CD4-positive, alpha-beta T cell treated with Interferon gamma for 1 hour (primary cell): ENCODE measurements at places on chromosomes 4 and X.

GRCh38 chr4:159778298-159778697 lies 675.4 kb downstream of the RAPGEF2 start:
- DNase-seq: no peak

GRCh38 chr4:111979921-111980320 lies 165.3 kb upstream of the FAM241A start:
- DNase-seq: no peak

DNA sequence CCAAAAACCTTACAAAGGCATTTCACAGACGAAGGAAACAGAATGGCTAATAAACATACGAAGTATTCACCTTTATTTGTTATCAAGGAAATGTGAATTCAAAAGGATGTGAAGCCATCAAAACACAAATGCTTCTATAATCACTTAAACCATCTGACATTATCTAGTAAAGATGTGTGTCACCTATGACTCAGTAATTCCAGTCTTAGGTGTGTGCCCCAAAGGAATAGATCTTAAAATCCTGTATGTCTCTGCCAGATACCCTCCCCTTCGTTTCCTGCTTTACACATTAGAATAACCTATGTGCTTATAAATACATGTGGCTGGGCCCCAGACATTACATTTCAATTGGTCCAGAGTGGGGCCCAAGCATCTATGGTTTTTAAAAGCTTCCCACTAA lies 41.8 kb upstream of the CEP135 start:
- DNase-seq: no peak

DNA sequence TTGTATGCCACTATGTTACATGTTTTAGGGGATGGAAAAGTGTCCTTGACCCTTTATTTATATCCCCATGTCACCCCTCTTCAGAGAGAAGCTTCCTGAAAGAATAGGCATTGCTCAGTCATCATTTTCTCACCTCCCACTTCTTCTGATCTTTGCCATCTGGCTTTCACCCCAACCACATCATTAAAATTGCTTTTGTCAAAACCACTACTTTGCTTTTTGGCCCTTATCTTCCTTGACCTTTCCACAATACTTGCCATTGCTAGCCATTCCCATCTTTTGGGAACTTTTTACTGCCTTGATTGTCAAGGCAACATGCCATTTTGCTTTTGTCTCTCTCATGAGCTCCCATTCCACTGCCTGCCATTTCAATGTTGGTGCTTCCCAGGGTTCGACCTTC lies 14.9 kb upstream of the FAM9B start:
- no peak for DNase-seq

GRCh38 chr4:985123-985830 lies 1.6 kb upstream of the IDUA start:
- peak; percentile 67 for DNase-seq

DNA sequence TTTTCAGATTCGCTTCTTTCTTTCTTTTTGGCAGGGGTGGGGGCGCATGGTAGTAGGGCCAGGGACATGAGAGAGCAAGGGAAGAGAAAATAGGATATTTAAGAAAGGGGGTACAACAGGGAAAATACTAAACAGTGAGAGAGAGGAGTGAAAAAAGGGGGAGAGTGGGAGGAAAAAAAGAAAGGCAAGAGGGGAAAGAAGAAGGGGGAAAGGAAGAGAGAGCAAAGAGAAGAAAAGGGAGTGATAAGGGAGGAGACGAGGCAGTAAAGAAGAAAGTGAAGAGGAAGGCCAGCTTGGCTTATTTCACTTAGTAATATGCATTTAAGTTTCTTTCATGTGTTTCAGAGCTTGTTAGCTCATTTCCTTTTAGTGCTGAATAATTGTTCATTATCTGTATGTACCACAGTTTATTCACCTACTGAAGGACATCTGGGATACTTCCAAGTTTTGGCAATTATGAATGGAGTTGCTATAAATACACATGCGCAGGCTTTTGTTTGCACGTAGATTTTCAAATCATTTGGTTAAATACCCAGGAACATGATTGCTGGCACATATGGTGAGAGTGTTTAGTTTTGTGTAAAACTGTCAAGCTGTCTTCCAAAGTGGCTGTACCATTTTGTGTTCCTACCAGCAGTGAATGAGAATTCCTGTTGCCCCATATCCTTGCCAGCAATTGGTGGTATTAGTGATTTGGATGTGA lies 37.3 kb downstream of the CASP6 start:
- DNase-seq: no peak

DNA sequence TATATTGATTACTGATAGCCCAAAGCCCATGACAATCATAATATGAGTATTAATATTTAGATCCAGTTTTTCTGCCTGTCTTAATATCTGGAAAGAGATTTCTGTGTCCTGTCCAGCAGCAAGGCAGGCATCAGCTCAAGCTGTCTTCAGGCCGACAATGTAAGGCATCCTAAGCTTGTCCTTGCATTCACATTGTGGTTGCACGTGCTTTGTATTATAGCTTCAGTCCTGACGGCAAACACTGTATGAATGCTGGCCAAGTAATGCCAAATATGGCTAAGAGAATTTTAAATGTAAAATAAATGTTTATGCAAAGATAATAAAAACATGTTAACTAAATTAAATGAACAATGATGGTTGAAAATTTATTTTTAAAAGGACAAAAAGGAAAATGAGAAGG lies 255.7 kb upstream of the RPS6KA3 start:
- no peak for DNase-seq

GRCh38 chr4:589219-589963 lies 13.3 kb upstream of the TMEM271 start:
- no peak for DNase-seq

GRCh38 chrX:66635360-66635759 lies 3.5 kb downstream of the EDA2R start:
- no peak for DNase-seq

GRCh38 chrX:11214346-11215190 lies 78.6 kb upstream of the AMELX start:
- DNase-seq: no peak

GRCh38 chr4:105909787-105910281 lies 14.6 kb downstream of the NPNT start:
- DNase-seq: no peak

DNA sequence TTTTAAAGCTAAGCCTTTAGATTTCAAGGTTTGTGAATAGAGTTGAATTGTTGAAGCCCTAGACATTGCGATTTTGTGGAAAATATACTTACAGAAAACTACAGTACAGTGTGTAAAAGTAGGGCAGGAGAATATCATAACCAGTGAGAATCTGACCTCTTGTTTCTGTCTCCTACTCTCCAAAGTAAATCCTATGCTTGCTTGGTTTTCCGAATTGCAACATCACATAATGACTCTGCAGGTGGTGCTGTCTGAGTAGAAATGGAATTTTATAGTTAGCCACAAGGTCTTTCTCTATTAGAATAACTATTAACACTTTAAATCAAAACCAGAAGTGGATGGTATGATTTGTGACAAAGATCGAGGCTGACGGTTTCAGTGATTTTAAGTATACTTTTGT lies 505.6 kb downstream of the RAPGEF2 start:
- DNase-seq: no peak

- no peak for DNase-seq
Measured at GRCh38 chr4:82601242-82602015, 39.6 kb upstream of the TMEM150C start.

GRCh38 chr4:109444182-109444844 lies 10.7 kb downstream of the SEC24B start:
- DNase-seq: no peak

- DNase-seq: no peak
Measured at GRCh38 chr4:81896936-81897335, 425.2 kb upstream of the RASGEF1B start.

- no peak for DNase-seq
Measured at GRCh38 chr4:186943411-186943810, 219.8 kb upstream of the FAT1 start.

- no peak for DNase-seq
Measured at GRCh38 chrX:3271183-3271833, 75.1 kb downstream of the MXRA5 start.

GRCh38 chrX:13123857-13124345 lies 79.5 kb upstream of the FAM9C start:
- no peak for DNase-seq

DNA sequence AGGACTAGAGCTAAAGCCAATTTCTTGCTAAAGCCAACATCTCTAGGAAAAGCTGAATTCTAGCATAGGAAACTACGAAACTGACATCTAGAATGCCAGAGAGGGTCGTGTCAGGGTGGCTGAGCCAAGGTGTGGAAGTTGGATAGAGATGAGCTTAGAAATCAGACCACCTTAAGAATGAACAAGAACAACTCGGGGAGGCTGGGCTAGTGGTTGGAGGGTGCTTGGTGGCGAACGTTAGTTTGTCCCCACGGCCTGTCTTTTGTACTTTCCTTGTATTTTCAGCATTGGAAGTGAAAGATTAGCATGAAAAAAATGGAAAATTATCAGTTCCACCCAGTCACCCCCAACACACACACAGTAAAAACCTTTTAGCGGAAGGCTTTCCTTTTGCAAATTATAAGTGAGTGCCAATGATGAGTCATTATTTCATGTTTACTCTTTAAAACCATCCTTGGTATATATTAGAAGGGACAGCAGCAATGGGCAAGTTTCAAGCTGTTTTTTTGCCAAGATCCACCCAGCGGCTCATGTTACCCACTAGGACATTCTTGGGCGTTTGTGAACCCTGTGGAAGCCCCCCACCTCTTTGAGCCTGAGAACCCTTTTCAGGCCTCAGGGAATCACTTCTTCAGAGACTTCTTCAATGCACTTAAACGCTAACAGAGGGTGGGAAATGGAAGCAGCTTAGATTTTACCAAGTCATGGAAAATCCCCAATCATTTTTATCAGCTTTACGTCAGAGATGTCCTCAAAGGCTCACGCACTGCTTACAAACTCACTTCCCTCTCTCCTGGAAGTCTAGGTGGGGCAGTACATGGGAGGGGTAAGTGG lies 4.9 kb upstream of the PPEF1 start:
- DNase-seq: no peak

- peak; percentile 4 for DNase-seq
Measured at GRCh38 chr4:86961605-86962295, 26.9 kb downstream of the AFF1 start.

- DNase-seq: no peak
Measured at GRCh38 chr4:145301386-145302080, 121.1 kb upstream of the OTUD4 start.

DNA sequence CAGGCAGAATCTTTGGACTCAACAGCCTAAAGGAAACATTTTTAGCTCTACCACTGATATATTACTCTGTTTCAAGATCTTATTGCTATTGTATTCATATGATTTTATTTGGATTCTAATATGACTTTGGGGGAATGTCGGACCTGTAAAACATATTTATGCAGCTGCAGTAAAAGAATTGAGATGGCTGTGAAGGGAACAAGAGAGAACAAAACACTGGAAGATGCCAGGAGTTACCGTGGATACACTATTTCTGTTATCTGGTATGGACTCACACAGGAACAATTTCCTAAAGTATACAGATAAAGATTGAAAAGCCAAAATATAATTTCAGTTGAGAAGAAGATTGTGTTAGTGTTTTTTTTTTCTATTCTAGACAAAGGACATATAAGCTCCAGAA lies 113.0 kb upstream of the DCLK2 start:
- DNase-seq: no peak

DNA sequence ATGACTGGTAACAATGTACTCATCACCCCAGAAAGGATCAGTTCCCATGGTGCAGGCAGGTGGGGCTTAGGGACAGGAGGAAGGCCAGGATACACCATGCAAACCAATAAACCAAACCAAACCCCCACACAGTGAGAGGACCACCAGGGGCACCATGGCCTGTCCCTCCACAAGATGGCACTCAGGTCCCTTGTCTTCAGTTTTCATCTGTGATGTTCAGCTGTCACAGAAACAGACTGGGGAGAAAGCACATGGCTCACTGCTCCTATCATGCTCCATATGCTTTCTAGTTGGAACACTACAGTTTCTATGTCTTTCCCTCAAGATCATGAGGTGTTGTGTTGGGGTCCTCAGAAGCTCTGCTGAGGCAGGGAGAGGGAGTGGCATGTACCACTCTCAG lies 10.1 kb downstream of the HS3ST1 start:
- DNase-seq: no peak

GRCh38 chrX:69140837-69141236 lies 24.4 kb downstream of the PJA1 start:
- DNase-seq: no peak

- no peak for DNase-seq
Measured at GRCh38 chrX:10589098-10589497, 31.3 kb downstream of the MID1 start.

GRCh38 chrX:13144927-13145655 lies 100.7 kb upstream of the FAM9C start:
- no peak for DNase-seq

DNA sequence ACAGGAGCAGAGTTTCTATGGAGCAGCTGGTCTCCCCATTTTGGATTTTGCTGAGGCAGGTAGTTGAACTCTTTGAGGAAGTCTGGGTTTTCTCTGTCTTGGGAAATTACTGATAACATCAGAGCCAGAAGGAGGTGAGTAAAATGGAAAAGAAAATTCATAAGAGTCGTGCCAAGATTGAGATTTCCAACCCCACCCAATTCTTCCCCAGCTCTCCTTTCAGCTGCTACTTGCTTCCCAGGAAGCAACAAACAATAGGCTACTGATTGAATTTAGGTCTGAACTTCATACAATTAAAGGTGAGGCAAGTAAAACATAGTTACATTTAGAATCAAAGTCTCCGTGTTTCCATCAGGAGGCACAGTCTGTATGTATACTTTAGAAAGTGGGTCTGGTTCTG lies 54.6 kb upstream of the EOLA2 start:
- DNase-seq: no peak

DNA sequence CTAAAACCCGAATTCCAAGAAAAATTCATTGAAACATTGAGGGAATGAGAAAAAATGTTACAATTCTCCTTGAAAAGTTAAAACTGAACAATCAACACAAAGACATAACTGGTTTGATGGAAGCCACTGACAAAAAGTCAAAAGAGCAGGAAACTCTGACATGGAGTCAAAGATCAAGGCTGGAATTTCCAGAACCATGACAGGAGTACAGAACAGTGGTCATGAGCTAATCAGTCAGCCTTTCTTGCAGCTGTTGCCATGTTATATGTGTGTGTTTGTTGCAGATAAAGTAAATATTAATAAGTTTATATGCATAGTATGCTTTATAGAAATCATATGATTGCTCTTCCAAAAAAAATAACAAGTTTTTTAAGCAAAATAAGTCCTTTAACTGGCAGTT lies 184.7 kb upstream of the HCCS start:
- no peak for DNase-seq

DNA sequence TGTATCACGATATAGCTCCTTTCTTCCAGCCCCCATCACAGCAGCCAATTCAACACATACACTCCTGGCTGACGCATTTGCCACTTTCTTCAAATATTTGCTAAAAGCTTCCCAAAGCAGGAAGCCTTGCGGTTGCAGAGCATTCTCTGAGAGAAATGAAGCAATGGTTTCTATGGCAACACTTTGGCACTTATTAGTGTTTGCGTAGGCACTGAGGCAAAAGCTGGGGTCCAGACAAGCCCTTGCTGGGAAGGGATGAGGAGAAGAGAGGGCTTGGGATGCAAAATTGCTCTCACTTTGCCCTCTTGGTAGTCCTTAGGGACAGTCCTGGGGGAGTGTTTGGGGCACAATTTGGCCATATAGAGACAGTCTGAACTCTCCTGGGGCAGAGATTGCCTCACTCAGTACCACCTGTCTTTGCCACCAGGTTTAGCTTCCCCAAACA lies 55.0 kb upstream of the PAK3 start:
- peak; percentile 8 for DNase-seq

GRCh38 chrX:137568741-137569469 lies 3.0 kb downstream of the ZIC3 start:
- DNase-seq: no peak

GRCh38 chrX:40835526-40835925 lies 100.2 kb upstream of the MED14 start:
- DNase-seq: no peak
